Activated gamma-delta T cell treated with Interleukin-2 at 50 U/mL for 16 hours (primary cell): ENCODE measurements at places on chromosomes 3 and 15.

- DNase-seq, result no peak
Observed at GRCh38 chr15:89652131-89652530, 3.1 kb downstream of the KIF7 start.

GRCh38 chr15:69653306-69653705, 200.7 kb downstream of the RPLP1 start:
- no peak for DNase-seq

GRCh38 chr3:167723025-167723512, 11.6 kb downstream of the PDCD10 start:
- DNase-seq, result no peak

- DNase-seq, result no peak
Observed at GRCh38 chr3:194556086-194557056, 69.6 kb upstream of the ATP13A3 start.

- no peak for DNase-seq
Observed at GRCh38 chr3:134542287-134542958, 56.6 kb downstream of the CEP63 start.

- no peak for DNase-seq
Observed at GRCh38 chr15:28219116-28219515, 102.9 kb downstream of the HERC2 start.

DNA sequence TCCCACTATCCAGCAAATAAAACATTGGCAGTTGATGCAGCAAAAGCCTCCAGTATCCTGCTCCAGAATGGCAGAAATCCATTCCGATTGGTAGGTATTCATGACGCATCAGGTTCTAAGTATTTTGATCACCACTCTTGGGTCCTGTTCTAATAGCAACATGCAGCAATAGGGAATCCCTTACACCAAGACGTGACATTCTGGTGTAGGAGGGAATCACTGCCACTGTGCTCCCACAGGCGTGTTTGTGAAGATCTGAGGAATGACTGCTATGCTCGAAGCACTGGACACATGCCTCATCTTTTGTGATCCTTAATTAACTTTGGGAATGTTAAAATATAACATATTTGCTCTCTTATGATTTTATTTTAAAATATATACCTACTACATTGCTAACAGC, 552.9 kb downstream of the MECOM start:
- DNase-seq, result no peak

- no peak for DNase-seq
Observed at GRCh38 chr3:193996641-193997089, 139.3 kb upstream of the HES1 start.

DNA sequence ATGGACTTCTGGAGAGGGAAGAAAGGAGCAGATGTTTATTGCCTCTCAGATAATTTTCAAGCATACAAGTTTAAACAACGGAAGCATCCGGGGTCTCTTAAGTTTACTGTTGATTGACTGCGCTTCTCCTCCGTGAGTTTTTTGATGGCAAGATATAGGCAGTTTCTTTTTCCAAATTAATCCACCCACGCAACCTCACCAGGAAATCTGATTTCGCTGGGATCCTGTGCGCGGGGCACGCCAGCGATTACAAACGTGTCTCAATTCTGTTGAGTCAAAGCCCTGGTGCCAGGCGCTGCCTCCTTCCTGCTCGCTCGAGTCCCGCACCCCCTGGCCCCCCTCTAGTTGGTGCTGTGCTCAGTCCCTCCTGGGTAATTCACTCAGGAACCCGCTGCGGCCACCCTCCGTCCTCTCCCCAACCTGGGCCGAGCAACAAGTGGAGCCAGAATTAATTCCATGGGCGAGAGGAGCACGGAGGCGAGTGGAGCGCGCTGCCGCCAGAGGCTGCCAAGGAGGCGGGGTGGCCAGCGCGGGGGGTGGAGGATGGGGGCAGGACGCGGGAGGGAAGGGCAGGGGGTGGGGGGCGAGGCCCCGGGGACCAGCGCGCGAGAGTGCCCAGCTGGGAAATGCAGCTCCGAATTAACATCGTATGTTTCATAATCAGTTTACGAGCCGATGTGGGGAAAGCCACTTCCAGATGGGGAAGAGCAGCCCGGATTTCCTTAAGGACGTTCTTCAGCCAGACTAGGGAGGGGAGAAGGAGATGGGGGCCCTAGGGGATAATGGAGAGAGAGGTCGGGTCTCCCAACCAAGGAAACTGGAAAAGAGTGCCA, 6.0 kb downstream of the WNT5A start:
- DNase-seq, result no peak

DNA sequence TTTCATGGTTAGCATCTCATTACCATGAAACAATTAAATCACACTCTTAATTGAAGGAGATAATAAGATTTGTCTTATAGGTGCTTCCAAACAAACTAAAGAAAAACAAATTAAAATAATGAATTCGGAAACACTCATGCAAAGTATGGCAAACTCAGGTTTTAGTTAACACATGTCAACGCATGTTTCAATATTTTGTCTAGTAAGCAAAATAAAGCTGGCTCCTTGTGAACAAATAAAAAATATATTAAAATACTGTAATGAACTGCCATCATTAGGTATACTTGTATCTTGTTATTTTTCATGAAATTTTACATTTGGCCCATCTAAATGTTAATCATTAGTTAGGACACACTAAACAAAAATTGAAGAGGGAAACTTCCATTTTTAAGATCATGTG, 519.2 kb downstream of the MECOM start:
- DNase-seq, result no peak
